ENCODE measurements at places on chromosomes 13 and 19. TPM values are rescaled to one million over a fixed set of nuclear protein-coding genes. Genes with fewer than 3 reads are reported as not detected.

- H3K27ac ChIP-seq, result no peak overlapping the region
- no peak for DNase-seq
- H3K36me3 ChIP-seq, result no peaks in the 10 kb centered on the region
- no peak overlapping the region for H3K4me3 ChIP-seq
- H3K4me1 ChIP-seq, result no peaks in the 10 kb centered on the region
- H3K27me3 ChIP-seq, result peaks cover 15% of the 10 kb centered on the region
These were observed 220.8 kb upstream of the MAB21L1 start for GRCh38 chr13:35697186-35697730.

DNA sequence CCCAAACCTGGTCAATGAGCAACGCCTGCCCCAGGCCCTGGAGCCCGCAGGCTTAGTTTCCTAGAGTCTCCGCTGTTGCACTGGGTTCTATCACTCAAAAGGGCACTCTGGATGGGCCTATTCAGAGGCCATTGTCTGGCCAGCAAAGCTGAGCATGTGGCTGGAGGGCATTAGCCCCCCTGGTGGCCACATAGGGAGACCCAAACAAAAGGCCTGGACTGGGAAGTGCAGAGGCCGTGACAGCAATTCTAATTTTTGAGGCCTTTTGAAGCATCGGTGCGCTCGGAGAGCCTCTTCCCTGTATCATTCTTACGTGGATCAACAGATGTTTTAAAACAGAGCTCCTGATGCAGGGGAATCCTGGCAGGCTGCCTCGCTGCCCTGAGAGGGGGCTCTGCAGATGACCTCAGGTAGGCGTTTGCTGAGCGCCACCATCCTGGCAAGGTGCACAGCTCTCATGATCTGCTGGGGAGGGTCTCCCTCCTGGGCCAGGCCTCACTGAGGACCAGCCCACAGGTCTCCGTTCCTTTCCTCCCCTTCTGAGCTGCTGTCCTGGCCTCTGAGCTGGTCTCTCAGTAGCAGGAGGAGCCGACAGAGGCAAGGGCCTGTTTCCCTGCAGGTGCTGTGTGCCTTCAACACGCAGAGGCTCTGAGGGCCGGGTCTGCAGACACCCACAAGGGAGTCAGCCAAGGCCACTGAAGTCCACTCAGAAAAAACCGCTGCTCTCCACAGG is 190.5 kb downstream of the URI1 start:
- no peaks in the 10 kb centered on the region for H3K36me3 ChIP-seq
- H3K27ac ChIP-seq, result no peak overlapping the region
- H3K4me1 ChIP-seq, result no peaks in the 10 kb centered on the region
- H3K27me3 ChIP-seq, result no peaks in the 10 kb centered on the region

DNA sequence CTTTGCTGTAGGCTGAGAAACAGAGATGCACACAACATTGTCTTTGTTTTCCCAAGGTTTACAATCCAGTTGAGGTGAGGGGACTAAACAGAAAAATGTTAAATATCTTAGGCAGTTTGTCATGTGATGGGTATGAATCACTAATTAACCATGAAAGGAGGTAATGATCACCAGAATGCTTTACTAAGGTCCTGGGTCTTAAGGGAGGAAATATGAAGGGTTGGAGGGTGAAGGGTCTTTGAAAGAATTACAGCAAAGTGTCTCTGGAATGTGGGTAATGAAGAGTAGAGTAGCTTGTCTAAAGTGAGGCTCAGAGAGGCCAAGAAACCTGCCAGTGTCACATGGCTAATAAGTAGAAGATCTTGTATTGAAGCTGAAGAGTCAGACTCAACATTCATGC is 19.0 kb downstream of the BIVM start:
- no peak overlapping the region for H3K27ac ChIP-seq
- no peak for DNase-seq
- no peak overlapping the region for H3K4me3 ChIP-seq
- H3K36me3 ChIP-seq, result peaks cover 23% of the 10 kb centered on the region

GRCh38 chr19:554817-555216 is 11.0 kb downstream of the GZMM start:
- no peak for DNase-seq
- H3K36me3 ChIP-seq, result no peaks in the 10 kb centered on the region
- H3K27me3 ChIP-seq, result no peaks in the 10 kb centered on the region

GRCh38 chr19:4431808-4432674 is 25.6 kb downstream of the UBXN6 start:
- H3K4me3 ChIP-seq, result no peak overlapping the region
- H3K27ac ChIP-seq, result no peak overlapping the region
- H3K36me3 ChIP-seq, result peaks cover 55% of the 10 kb centered on the region
- H3K27me3 ChIP-seq, result no peaks in the 10 kb centered on the region
- no peak for DNase-seq

- no peaks in the 10 kb centered on the region for H3K4me1 ChIP-seq
- DNase-seq, result no peak
- peaks cover 2% of the 10 kb centered on the region for H3K27me3 ChIP-seq
- no peaks in the 10 kb centered on the region for H3K36me3 ChIP-seq
These were observed 9.5 kb upstream of the GJB6 start for GRCh38 chr13:20241593-20241992.

DNA sequence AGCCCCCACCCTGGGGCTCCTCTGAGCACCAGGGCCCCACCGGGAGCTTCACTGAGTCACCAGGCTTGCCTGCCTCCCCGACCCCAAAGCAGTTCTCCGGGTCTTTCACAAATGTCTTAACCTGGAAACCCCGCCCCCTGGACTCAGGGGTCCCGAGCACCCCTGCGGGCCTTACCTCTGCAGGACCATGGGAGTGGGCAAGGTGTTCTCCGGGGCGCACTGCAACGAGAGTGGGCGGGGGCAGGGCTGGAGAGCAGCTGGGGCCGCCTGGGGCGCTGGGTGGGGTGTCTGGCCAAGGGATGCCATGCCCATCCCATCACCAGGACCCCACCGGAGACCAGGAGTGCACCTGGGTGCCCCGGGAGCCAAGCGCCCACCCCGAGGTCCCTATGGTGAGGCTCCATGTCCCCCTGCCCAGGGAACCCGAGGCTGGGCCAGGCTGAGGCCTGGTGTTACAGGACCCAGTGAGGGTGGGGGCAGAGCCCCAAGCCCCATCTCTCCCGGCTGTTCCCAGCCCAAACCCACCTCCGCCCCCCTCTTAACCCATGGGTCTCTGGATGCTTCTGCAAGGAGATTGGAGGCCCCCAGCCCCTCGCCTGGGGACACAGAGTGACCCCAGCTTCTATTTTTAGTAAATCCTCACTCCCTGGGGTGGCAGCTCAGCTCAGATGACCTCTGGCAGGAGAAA is 10.9 kb downstream of the MKNK2 start:
- no peak for DNase-seq
- H3K4me3 ChIP-seq, result peak overlapping the region; percentile 81
- H3K36me3 ChIP-seq, result peaks cover 15% of the 10 kb centered on the region
- H3K27ac ChIP-seq, result peak overlapping the region; percentile 63
- peaks cover 31% of the 10 kb centered on the region for H3K4me1 ChIP-seq

- H3K36me3 ChIP-seq, result no peaks in the 10 kb centered on the region
- peak; percentile 84 for DNase-seq
- peaks cover 24% of the 10 kb centered on the region for H3K4me1 ChIP-seq
- peak overlapping the region; percentile 48 for H3K4me3 ChIP-seq
These were observed 9.3 kb upstream of the RANBP3 start for GRCh38 chr19:5987077-5987818.

DNA sequence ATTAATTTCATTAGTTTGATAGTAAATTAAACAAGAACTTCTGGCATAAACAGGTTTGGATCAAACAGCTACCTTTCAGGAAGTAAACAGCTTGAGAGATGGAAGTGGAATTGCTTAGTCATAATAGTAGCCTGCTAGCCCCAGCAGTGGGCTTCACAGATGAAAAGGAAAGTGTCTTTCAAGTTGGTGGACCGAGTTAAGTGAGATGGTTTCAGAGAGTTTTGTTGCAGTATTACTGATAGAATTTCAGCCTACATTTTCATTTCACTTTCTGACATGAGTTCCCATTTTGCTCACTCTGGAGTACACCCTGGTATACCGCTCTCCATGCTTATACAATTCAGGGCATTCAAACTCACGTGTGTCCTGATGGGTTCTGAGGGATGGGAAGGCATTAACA is 2.0 kb upstream of the PTOV1 start:
- no peak for DNase-seq
- H3K4me1 ChIP-seq, result peaks cover 38% of the 10 kb centered on the region
- no peaks in the 10 kb centered on the region for H3K27me3 ChIP-seq
- H3K36me3 ChIP-seq, result no peaks in the 10 kb centered on the region
- H3K27ac ChIP-seq, result no peak overlapping the region
- no peak overlapping the region for H3K4me3 ChIP-seq

- H3K27me3 ChIP-seq, result no peaks in the 10 kb centered on the region
- no peak for DNase-seq
- H3K36me3 ChIP-seq, result peaks cover 11% of the 10 kb centered on the region
- no peak overlapping the region for H3K27ac ChIP-seq
These were observed 58.9 kb downstream of the ESD start for GRCh38 chr13:46738055-46738454.

- no peaks in the 10 kb centered on the region for H3K27me3 ChIP-seq
- peak overlapping the region; percentile 83 for H3K4me3 ChIP-seq
- H3K4me1 ChIP-seq, result peaks cover 21% of the 10 kb centered on the region
- H3K36me3 ChIP-seq, result peaks cover 3% of the 10 kb centered on the region
- H3K27ac ChIP-seq, result peak overlapping the region; percentile 86
These were observed 1.1 kb downstream of the FKBP8 start for GRCh38 chr19:18541992-18542940.

- no peak for DNase-seq
- peaks cover 56% of the 10 kb centered on the region for H3K4me1 ChIP-seq
- H3K27me3 ChIP-seq, result no peaks in the 10 kb centered on the region
- peaks cover 1% of the 10 kb centered on the region for H3K36me3 ChIP-seq
- H3K4me3 ChIP-seq, result no peak overlapping the region
- no peak overlapping the region for H3K27ac ChIP-seq
These were observed 3.7 kb downstream of the NAPA start for GRCh38 chr19:47511128-47511517.

DNA sequence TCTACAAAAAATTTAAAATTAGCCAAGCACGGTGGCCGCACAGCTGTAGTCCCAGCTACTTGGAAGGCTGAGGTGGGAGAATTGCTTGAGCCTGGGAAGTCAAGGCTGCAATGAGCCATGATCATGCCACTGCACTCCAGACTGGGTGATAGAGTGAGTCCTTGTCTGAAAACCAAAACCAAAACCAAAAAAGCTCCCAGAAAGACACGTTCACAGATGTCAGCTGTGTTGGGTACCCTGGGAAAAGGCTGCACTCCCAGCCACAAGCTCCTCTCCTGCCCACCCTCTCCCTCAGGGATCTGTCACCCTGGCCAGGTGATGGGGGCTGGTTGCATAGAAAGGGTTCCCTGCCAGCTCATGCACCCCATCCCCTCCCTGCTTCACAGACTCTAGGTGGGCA is 53.3 kb downstream of the RNF6 start:
- no peak for DNase-seq
- no peak overlapping the region for H3K4me3 ChIP-seq
- H3K27ac ChIP-seq, result no peak overlapping the region
- H3K36me3 ChIP-seq, result no peaks in the 10 kb centered on the region
- no peaks in the 10 kb centered on the region for H3K4me1 ChIP-seq

- peaks cover 50% of the 10 kb centered on the region for H3K27me3 ChIP-seq
- H3K4me3 ChIP-seq, result no peak overlapping the region
- H3K36me3 ChIP-seq, result no peaks in the 10 kb centered on the region
These were observed 5.7 kb downstream of the PTPRS start for GRCh38 chr19:5334824-5335500.

- no peak overlapping the region for H3K27ac ChIP-seq
- no peaks in the 10 kb centered on the region for H3K27me3 ChIP-seq
- peak overlapping the region; percentile 87 for H3K4me3 ChIP-seq
- peaks cover 20% of the 10 kb centered on the region for H3K36me3 ChIP-seq
- peaks cover 16% of the 10 kb centered on the region for H3K4me1 ChIP-seq
- peak; percentile 23 for DNase-seq
These were observed 1.8 kb downstream of the SHKBP1 start for GRCh38 chr19:40578442-40578908.

DNA sequence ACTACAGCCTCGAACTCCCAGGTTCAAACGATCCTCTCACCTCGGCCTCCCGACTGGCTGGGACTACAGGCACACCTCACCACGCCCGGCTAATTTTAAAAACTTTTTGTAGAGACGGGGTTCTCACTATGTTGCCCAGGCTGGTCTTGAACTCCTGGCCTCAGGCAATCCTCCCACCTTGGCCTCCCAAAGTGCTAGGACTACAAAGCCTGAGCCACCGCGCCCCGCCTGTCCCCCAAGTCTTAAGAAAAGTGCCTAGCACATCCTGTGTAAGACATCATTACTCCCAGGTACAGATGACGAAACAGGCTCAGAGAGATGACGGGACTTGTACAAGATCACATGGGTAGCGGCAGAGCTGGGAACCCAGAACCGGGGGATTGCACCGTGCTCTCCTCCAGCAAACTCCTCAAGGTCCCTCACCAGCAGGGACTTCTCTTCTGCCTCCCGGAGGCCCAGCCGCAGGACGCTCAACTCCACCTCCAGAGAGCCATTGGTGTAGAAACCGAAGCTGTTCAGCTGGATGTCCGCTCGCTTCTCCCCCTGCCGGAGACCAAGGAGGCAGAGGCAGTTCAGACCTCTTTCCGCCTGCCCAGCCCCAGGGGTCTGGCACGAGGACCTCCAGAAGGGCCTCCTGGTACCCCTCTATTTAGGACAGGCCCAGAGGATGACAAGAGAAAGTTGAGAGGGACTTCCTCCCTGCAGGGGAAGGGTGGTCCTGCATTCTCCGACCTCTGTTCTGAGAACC is 1.0 kb downstream of the GPR108 start:
- peak; percentile 87 for DNase-seq
- peaks cover 18% of the 10 kb centered on the region for H3K36me3 ChIP-seq
- peaks cover 36% of the 10 kb centered on the region for H3K4me1 ChIP-seq

- no peaks in the 10 kb centered on the region for H3K36me3 ChIP-seq
- no peak for DNase-seq
- H3K4me3 ChIP-seq, result no peak overlapping the region
- H3K27me3 ChIP-seq, result peaks cover 2% of the 10 kb centered on the region
These were observed 65.8 kb downstream of the GPC6 start for GRCh38 chr13:93292366-93292765.

DNA sequence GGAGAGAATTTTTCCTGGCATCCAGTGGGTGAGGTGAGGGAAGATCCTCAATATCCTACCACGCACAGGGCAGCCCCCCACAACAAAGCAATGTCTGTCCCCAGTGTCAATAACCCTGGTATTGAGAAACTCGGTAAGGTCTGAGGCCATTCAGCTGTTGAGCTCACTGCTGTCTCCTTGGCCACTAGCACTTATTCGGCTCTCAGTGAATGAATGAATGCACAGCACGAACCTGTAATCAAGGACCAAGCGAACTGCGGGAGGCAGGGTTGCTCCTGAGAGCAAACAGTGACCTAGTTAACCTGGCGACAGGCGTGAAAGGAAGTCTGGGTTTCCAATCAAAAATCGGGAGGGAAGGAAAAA is 640 bp downstream of the ZSCAN5A start:
- H3K27me3 ChIP-seq, result no peaks in the 10 kb centered on the region
- H3K36me3 ChIP-seq, result peaks cover 10% of the 10 kb centered on the region
- H3K4me3 ChIP-seq, result peak overlapping the region; percentile 82
- no peak for DNase-seq
- peak overlapping the region; percentile 96 for H3K27ac ChIP-seq

Gene LAIR1
- total RNA-seq, result 5.2 TPM

Gene EBI3
- total RNA-seq, result 7.8 TPM

Gene PSMC4
- 79.7 TPM for total RNA-seq

Gene ZIC5
- total RNA-seq, result not detected

Gene RFX1
- total RNA-seq, result 14.0 TPM

Gene GIPC3
- total RNA-seq, result 0.29 TPM

Gene ICAM4
- total RNA-seq, result not detected

Gene KDM4B
- total RNA-seq, result 10.5 TPM

Gene CYP4F12
- total RNA-seq, result not detected

Gene BCL2L12
- 75.6 TPM for total RNA-seq

Gene ZNF524
- 23.0 TPM for total RNA-seq

Gene ZNF468
- total RNA-seq, result 8.0 TPM

Gene FBN3
- not detected for total RNA-seq

Gene UNC13A
- total RNA-seq, result not detected

Gene PDX1
- total RNA-seq, result not detected

Gene SRRM5
- 0.21 TPM for total RNA-seq

Gene HRC
- not detected for total RNA-seq

Measured in activated naive CD4-positive, alpha-beta T cell treated with anti-CD3 and anti-CD28 coated beads for 36 hours (primary cell).